ENCODE measurements at places on chromosomes 4 and X. TPM values are rescaled to one million over a fixed set of nuclear protein-coding genes. Genes with fewer than 3 reads are reported as not detected.

DNA sequence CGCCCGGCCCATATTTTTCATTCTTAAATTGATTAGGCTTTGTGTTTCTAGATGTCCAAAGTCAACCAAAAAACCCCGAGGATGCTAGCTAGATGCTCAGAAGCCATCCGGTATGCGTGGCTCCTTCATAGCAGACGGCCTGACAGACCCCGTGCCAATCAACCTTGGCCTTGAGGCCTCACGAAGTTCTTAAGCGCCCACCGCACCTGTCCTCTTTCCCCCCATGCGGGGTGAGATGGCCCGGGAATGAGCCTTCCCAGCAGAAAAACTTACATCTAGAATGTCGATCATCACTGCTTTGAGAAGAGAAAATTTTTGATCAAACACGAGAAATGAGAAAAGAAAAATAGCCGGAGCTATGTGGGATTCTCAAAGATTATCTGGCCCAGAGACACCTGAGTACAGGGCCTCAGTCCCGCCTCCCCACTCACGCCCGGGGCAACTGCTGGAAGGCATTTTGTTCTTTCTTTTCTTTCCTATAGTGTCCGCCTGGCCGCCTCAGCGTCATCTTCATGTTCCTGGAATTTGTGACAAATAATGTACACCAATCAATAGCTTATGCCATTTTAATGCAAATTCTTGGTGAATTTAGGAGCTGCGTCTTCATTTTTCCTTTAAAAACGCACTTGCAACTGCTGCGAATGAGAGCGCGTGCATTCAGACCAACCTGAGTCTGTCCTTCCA lies 1.6 kb upstream of the NAT8L start:
- DNase-seq: no peak

The PNMA6A gene
- total RNA-seq: 0.29 TPM

The KLB gene
- not detected for total RNA-seq

- no peak for DNase-seq
Measured at GRCh38 chr4:128459547-128459946, 171.9 kb upstream of the PGRMC2 start.

DNA sequence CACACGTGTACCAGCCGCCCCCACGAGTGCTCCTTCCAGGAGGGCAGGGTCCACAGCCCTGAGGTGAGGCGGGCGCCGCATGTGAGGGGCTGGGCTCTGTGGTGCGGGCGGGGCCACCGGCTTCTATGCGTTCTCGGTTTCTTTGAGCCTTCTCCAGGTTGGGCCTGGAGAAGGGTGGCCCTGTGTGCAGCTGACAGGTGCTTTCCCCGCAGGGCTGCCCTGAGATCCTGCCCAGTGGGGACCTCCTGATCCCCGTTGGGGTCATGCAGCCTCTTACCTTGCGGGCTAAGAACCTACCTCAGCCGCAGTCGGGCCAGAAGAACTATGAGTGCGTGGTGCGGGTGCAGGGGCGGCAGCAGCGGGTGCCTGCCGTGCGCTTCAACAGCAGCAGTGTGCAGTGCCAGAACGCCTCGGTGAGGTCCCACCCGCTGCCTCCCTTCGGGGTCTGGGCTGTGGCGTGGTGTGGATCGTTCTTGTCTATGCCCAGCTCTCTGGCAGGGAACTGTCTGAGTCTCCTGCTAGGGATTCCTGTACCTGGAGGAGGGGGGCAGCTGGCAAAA lies 6.8 kb downstream of the PLXNA3 start:
- no peak for DNase-seq

The FRMD7 gene
- total RNA-seq: not detected

- DNase-seq: no peak
Measured at GRCh38 chr4:83138946-83139345, 24.4 kb upstream of the PLAC8 start.

DNA sequence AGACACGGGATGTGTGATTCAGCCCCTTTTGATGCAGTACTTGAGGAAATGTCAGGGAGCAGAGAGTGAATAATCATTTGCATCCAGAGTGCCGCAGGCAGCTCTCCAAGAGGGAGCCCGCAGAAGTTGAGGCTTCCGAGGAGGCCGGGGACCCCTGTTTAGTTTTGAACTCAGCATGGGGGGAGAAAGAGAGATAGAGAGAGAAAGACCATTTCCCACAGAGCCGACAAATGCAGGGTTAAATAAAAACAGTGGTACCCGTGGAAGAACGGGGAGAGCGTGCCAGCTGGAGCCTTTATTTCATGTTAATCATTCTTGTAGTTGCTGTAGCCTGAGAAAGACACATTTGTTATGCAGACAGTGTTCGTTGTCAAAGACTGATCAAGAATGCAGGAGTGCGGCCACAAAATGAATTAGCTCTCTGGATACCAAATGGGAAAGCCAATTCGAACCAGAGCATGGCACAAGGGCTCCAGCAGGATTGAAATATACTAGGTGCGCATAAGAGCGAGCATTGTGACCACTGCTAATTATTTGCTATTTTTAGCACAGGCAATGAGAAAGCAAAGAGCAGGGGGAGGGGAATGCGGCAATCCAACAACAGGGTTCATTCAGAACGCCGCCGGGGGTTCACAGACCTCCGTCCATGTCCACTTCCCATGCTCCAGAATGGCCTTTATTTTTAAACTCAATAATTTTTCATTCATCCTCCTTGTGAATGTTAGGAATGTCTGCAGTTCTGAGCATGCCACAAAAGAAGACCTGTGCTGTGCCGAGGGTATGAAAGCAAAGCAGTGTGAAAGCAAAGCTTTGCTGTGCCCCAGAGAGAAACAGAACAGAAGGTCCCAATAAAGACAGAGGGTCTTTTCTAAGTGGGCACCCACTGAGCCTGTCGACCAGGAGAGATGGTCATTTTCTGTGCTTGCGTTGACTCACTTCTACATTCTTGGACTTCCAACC lies 243.9 kb upstream of the VCX3A start:
- DNase-seq: no peak

The UGT2B15 gene
- total RNA-seq: not detected

DNA sequence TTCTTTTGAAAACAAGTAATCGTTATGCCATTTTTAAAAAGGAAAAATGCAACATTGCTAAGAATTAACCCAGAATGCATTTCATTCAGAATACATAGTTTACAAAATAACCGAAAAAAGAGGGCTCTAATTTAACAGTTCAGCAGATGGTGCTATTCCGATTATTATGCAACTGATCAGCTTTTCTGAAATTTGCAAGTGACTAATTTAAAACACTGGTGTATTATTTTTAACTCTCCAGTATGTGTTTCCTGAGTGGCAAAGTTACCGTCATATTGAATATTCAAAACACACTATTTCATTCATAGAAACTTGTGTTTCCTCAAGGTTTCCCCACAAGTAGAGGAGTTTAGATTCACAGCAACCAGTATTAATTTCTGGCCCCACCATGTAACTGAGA lies 21.1 kb downstream of the ZBTB49 start:
- DNase-seq: no peak

GRCh38 chr4:110848787-110849186 lies 225.9 kb upstream of the PITX2 start:
- DNase-seq: no peak

DNA sequence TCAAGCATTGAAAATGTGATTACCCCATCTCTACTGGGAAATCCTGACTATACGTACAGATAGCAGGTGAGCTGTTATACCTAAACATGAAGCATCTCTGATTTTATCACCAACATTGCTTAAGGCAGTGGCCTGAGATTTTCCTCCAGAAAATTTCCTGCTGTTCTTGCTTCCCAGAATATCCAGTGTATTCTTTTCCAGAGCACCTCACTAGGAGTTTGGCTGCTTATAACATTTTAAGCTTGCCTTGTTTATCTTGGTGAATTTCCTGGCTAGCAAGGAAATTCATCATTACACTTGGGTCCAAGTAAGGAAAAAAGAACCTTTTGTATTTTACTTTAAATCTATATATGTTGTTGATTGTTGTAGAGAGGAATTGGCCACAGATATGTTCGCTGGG lies 73.0 kb upstream of the CLCN4 start:
- DNase-seq: no peak

DNA sequence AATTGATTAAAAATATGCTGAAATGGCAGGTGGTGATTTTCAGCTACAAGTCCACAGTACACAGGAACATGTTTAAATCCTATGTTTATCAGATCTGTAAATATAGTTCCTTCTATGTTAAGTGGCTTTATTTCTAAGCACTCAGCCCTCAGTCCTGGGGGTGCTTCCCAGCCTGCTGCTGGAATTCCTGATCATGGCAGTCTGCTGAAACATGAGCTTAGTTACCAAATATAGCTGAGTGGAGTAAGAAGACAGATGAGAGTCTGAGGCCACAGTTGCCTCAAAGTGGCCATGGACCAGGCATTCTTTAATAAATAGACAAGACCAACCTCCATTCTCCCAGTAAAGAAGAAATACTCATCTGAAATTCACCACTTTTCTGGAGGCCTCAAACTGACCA lies 17.1 kb upstream of the DDX60 start:
- DNase-seq: no peak

DNA sequence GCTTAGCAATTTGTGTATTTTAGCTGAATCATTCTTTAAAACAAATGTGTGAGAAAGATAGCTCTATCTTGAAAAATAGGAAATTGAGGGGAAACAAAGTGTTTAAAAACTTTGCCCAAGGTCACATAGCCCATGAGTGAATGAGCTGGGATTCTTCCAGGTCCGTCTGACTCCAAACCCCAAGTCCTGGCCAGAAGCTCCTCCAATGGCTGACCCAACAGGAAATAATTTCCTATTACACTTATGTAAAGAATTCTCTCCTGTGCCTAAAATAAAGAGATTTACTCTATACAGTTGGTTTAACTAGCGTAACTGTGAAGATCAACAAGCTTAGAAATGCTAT lies 287.6 kb downstream of the ARHGAP24 start:
- no peak for DNase-seq

GRCh38 chr4:94947681-94948108 lies 189.9 kb downstream of the BMPR1B start:
- DNase-seq: no peak

The AP1S2 gene
- total RNA-seq: 57.4 TPM

DNA sequence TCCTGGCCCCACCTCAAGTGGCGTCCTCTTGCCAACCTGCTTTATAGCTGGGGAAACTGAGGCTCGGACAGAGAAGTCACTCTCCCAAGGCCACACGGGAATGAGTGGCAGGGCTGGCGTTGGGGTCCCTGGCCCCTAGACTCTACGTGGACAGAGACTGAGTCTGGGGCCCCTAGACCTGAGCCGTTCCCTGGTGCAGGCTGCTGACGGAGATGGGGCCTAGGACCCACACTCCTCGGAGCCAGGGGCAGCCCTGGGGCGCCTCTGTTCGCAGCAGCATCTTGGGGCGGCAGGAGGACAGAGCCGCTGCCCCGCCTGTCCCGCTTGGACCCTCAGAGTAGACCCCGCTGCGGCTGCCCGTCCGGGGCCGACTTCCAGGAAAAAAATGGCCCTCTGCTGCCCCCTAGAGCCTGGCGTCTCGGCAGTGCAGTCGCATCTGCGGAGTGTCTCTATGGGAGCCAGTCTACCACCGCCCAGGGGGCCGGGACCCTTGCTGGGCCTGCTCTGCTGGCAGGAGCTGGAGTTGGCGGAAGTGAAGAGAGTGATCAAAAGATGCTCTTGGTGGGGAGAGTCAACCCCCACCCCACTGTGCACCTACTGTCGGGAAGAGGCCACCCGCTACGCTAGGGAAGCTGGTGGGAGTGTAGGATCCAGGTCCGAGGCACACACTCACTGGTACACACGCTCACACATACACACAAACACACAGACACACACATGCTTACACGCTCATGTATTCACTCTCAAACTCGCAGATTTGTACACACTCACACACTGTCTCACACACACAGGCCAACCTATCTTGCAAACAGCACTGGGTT lies 220.1 kb downstream of the AFAP1 start:
- no peak for DNase-seq

The SERTM2 gene
- 0.74 TPM for total RNA-seq

DNA sequence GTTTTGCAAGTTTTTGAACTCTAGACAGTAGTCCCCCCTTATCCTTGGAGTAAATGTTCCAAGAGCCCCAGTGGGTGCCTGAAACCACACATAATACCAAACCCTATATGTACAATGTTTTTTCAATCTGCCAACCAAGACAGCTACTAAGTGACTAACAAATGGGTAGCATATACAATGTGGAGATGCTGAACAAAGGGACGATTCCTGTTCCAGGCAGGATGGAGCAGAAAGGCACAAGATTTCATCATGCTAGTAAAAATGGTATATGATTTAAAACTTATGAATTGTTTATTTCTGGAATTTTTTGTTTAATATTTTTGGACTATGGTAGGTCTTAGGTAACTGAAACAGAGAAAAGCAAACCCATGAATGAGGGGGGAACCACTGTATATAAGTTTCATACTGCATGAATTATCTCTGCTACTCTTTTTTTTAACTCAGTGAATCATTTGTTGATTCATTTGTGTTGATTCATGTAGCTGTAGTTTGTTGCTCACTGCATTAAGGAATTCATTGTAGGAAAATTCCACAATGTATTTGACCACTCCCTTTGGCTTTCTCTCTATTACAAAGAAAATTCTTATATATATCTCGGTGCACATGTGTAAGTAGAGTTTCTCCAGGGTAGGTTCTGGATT lies 21.9 kb upstream of the ANXA3 start:
- no peak for DNase-seq

- no peak for DNase-seq
Measured at GRCh38 chr4:68367835-68368234, 17.9 kb upstream of the YTHDC1 start.

DNA sequence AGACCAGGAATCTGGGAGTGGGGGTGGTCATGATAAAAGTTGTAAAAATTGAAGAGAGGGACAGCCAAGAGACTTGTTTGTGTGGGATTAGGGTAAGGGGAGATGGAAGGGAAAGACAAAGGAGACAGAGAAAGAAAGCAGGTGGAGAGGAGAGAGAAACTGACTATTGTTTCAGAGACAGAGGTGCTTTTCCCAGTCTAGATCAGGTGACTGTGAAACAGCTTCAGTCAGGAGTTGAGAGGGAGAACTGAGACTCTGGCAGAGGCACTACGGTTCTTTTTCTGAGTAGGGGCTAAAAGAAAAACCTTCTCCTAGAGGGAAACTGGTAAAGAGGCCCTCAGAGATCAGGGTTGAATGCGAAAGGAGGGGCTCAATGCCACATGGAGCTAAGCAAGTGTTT lies 106.4 kb downstream of the KDR start:
- DNase-seq: no peak

- no peak for DNase-seq
Measured at GRCh38 chr4:44983083-44983482, 256.7 kb upstream of the GNPDA2 start.

DNA sequence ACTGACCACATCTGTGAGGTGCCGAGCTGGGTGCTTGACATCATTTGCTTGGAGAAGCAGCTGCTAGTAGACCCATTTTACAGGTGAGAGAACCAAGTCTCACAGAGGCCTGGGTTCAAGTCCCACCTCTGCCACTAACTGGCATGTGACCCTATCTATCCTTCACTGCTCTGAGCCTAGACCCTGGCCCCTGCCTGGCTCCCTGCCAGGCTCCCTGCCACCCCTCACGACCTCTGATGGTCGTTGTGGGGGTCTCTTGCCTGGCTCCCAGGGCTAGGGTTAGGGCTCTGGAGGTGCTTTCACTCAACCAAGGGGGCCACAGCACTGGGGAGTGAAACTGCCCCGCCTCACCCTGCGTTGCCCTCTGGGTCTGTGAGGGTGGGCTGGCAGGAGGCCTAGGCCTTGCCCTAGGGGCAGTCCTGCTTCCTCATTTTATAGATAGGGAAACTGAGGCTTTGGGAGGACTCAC lies 7.2 kb upstream of the ADD1 start:
- no peak for DNase-seq

- no peak for DNase-seq
Measured at GRCh38 chrX:20267931-20268701, 1.4 kb upstream of the RPS6KA3 start.
